ENCODE measurements at places on chromosomes 16 and 17.

DNA sequence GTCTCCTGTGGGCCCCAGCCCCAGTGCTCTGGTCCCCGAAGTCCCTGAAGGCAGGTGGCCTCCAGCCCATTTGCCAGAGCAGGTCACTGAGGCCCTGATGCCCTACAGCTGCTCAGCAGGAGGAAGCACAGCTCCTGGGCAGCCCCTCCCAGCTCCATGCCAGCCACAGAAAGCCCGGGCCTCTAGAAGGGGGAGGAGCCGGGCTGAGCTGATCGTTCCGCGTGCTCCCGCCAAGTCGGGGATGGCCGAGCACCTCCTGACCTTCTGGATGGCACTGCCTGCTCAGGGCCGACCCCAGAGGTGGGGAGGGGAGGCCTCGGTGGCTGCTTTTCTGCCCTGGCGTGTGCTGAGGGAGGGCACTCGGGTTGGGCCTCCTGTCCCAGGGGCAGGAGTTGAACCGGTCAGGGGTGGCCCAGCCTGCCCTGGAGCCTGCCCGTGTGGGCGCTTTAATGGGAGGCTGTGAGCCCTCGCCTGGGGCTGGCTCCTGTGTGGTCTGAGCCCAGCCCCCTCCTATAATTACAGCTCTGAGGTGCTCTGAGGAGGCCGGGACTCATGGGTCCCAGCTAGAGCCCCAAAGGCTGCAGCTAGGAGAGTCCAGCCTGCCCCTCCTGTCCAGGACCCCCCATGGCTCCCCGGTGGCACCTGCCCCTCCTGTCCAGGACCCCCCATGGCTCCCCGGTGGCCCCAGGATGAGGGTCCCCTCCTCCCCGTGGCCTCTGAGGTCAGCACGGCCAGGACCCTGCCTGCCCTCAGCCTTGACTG, 29.7 kb downstream of the ZFPM1 start:
- no peak for DNase-seq

GRCh38 chr16:57043248-57043647, 49.1 kb upstream of the CPNE2 start:
- DNase-seq: no peak

DNA sequence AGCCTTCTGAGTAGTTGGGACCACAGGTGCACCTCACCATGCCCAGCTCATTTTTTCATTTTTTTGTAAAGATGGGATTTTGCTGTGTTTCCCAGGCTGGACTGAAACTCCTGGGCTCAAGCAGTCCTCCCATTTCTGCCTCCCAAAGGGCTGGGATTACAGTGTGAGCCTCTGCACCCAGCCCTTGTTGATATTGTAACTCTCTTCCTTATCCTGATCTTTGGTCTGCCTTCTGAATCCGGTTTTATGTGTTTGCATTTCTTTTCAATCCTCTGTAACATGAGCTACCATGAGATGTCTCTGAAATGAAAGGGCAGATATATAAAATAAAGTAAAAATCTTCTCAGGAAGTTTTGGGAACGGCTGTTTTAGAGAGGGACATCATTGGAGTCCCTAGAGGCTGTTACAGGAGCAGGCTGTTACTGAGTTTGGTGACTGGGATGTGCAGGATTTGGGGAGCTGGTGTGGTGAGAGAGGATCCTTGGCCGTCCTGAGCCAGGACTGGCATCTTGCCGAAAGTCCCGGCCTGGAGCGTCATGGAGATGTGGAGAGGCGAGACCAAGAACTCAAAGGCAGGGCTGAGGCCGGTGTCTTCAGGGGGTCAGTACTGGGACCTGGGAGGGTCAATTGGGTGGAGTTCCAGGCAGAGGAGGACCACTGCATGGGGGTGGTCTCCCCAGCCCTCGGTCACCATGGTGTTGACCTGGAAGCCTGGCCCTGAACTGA, 39.4 kb downstream of the ATP2C2 start:
- DNase-seq: no peak

DNA sequence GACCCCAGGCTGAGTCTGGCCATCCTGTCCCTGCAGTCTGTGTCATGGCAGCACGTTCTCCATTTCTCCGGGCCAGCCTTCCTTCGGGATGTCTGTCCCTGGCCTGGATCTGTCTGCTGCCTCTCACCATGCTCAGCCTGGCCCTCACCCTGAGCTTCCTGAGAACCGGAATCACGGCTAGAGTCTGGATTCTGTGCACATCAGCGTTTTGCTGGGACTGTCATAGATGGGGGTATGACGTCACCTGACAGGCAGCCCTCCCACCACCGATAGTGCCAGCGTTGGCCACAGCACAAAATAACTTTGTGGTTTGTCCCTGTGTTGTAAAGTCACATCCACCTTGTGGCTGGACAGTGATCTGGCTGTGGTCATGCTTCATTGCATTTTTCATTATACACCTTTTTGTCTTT, 59.2 kb downstream of the B9D1 start:
- no peak for DNase-seq

GRCh38 chr16:77946823-77947222, 75.5 kb upstream of the CLEC3A start:
- no peak for DNase-seq

- no peak for DNase-seq
Observed at GRCh38 chr17:43477832-43478634, 5.7 kb upstream of the DHX8 start.

GRCh38 chr17:43854498-43854897, 7.5 kb downstream of the CD300LG start:
- no peak for DNase-seq

GRCh38 chr16:25689137-25689836, 2.5 kb upstream of the HS3ST4 start:
- DNase-seq: no peak

GRCh38 chr17:76388966-76389888, 4.8 kb downstream of the SPHK1 start:
- no peak for DNase-seq

DNA sequence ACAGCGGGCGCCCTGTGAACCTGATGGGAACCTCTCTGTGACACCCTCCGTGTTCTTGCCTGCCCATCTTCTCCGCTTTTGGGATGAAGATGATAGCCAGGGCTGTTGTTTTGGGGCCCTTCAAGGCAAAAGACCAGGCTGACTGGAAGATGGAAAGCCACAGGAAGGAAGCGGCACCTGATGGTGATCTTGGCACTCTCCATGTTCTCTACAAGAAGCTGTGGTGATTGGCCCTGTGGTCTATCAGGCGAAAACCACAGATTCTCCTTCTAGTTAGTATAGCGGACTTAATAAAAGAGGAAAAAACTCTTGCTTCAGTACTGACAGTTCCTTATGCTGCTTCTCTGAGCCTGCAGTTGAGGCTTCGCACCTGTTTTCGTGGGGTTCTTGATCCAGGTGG, 10.5 kb downstream of the CDK5RAP3 start:
- no peak for DNase-seq

GRCh38 chr17:7136266-7136877, 21.8 kb upstream of the ASGR2 start:
- no peak for DNase-seq

GRCh38 chr16:87855852-87856715, 13.2 kb downstream of the SLC7A5 start:
- no peak for DNase-seq

DNA sequence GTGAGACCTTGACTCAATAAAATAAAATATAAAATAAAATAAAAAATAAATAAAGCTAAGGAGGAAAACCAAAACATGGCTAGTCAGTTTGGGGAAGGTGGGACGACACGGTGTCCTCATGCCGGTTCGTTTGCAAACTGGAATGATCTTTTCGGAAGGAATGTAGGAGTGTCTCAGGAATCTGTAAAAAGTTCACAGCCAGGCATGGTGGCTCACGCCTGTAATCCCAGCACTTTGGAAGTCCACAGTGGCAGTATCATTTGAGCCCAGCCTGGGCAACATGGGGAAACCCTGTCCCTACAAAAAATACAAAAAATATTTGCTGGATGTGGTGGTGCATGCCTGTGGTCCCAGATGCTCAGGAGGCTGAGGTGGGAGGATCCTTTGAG, 14.7 kb upstream of the RPTOR start:
- no peak for DNase-seq

DNA sequence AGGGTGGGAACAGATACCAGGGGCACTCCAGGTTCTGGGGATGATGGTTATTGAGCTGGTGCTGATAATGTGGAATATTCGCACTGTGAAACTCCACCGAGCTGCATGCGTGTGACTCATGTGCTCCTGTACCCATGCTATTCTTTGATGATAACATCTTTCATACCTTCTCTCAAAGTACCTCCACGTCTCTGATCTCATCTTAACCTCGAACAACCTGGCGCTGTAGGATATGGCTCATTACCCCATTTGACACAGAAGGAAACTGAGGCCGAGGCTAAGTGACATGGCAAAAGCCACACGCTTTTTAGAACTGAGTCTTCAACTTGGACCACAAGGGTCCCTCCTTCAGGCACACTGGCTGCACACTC, 30.2 kb upstream of the MRPS23 start:
- DNase-seq: no peak

DNA sequence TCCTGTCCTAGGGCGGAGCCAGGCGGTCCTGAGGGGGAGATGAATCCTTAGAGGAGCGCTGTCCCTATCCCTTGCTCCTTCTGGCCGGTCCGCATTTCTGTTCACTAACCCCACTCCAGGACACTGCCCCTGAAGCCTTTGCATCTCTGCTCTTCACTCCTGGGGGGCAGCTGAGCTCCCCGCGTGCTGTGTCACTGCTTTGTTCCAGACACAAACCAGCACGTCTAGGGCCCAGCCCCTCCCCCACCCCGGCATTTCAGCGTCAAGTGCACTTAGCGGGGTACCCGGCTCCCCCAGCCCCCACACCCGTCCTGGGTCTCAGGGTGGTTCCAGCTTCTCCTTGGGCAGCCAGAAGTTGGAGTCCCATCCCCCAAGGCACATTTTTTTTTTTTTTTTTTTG, 8.9 kb downstream of the CORO6 start:
- DNase-seq: peak; percentile 85

Data from vagina (tissue), 2 donors.